ENCODE measurements at places on chromosomes 6 and 20. TPM values are rescaled to one million over a fixed set of nuclear protein-coding genes. Genes with fewer than 3 reads are reported as not detected.

Gene ZBTB12
- total RNA-seq: 1.2 TPM

Gene PTPRA
- total RNA-seq: 38.5 TPM

Gene MATN4
- 0.23 TPM for total RNA-seq

Gene NDRG3
- 18.3 TPM for total RNA-seq

Measured in LHCN-M2 (cell line).